ENCODE measurements at places on chromosomes 3 and 15. TPM values are rescaled to one million over a fixed set of nuclear protein-coding genes. Genes with fewer than 3 reads are reported as not detected.

Gene TGM5
- not detected for polyA plus RNA-seq

Gene TIGIT
- 0.08 TPM for polyA plus RNA-seq

DNA sequence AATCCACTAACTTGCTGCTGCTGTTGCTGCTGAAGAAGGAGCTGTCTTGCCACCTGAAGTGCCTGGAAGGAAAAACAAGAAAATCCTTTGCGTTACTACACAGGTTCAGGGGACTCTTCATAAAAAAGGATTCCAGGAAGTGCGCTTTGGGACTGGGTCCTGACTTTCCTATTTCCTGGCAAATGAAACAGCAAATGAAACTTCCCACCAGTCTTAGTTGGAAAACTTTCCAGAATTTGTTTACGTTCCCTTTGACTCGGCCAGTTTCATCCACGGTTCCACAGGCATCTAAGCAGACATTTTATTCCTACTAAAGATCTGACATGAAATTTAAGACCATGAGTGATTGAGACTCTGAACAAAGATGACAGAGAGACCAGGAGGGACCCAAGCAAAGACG is 471.0 kb downstream of the FOXP1 start:
- no peak for DNase-seq

- no peak for DNase-seq
Measured at GRCh38 chr3:114406922-114407321, 113.1 kb downstream of the TIGIT start.

- no peak for DNase-seq
Measured at GRCh38 chr3:159926573-159926972, 62.1 kb upstream of the IL12A start.

- no peak for DNase-seq
Measured at GRCh38 chr3:53102601-53103147, 27.6 kb downstream of the RFT1 start.

- DNase-seq = no peak
Measured at GRCh38 chr3:16028604-16029003, 145.9 kb upstream of the GALNT15 start.

DNA sequence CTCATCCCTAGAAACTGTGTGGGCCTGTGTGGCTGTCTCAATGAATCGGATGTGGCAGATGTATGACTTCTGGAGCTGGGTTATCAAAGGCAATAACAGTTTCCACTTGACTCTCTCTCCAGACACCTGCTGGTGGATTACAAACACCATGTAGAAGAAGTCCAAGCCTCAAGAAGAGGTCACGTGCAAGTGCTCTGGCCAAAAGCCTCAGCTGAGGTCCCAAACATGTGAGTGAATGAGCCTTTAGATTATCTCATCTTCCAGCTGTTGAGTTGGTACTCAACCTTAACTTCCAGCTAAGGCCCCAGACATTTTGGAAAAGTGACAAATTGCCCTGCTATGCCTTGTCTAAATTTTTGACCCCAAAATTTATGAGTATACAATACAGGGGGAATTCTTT is 42.7 kb upstream of the IL12A start:
- no peak for DNase-seq

GRCh38 chr3:170634663-170635384 is 48.9 kb upstream of the SLC7A14 start:
- no peak for DNase-seq

Data from left renal cortex interstitium (tissue), 4 donors.